Bladder microvascular endothelial cell (primary cell): ENCODE measurements at places on chromosomes 1 and 21. TPM values are rescaled to one million over a fixed set of nuclear protein-coding genes. Genes with fewer than 3 reads are reported as not detected.

The CELSR2 gene
- total RNA-seq = 0.16 and 3.5 TPM in 2 replicates

The HES3 gene
- not detected in 2 replicates for total RNA-seq

The NES gene
- 81.5 and 125 TPM in 2 replicates for total RNA-seq

The F3 gene
- 1.6 and 3.5 TPM in 2 replicates for total RNA-seq

The GRIK3 gene
- not detected in 2 replicates for total RNA-seq

The CRP gene
- total RNA-seq = not detected in 2 replicates

The CD1B gene
- not detected in 2 replicates for total RNA-seq

The C1QA gene
- not detected in 2 replicates for total RNA-seq

The BTBD19 gene
- total RNA-seq = 2.1 and 11.4 TPM in 2 replicates

The C1orf167 gene
- total RNA-seq = 0.16 and 0.19 TPM in 2 replicates

The RSPH1 gene
- total RNA-seq = not detected in 2 replicates

The CFAP74 gene
- not detected in 2 replicates for total RNA-seq

The HORMAD1 gene
- total RNA-seq = 0.13 TPM in 1 of 2 replicates, not detected in the other

The TTC24 gene
- not detected in 2 replicates for total RNA-seq

The OR2L13 gene
- not detected in 2 replicates for total RNA-seq

The ERICH3 gene
- not detected in 2 replicates for total RNA-seq

The C1orf52 gene
- 9.2 and 32.3 TPM in 2 replicates for total RNA-seq

The CGN gene
- total RNA-seq = under 0.01 and 0.13 TPM in 2 replicates

The CFH gene
- 12.6 and 14.9 TPM in 2 replicates for total RNA-seq

The PDPN gene
- 0.49 and 155 TPM in 2 replicates for total RNA-seq

The FNBP1L gene
- total RNA-seq = 60.2 and 104 TPM in 2 replicates

The SEMA4A gene
- 0.16 and 0.50 TPM in 2 replicates for total RNA-seq
